ENCODE measurements at places on chromosomes 6 and 20. TPM values are rescaled to one million over a fixed set of nuclear protein-coding genes. Genes with fewer than 3 reads are reported as not detected.
A peak's percentile ranks its signal among the peaks of the same experiment; 100 is the strongest.

DNA sequence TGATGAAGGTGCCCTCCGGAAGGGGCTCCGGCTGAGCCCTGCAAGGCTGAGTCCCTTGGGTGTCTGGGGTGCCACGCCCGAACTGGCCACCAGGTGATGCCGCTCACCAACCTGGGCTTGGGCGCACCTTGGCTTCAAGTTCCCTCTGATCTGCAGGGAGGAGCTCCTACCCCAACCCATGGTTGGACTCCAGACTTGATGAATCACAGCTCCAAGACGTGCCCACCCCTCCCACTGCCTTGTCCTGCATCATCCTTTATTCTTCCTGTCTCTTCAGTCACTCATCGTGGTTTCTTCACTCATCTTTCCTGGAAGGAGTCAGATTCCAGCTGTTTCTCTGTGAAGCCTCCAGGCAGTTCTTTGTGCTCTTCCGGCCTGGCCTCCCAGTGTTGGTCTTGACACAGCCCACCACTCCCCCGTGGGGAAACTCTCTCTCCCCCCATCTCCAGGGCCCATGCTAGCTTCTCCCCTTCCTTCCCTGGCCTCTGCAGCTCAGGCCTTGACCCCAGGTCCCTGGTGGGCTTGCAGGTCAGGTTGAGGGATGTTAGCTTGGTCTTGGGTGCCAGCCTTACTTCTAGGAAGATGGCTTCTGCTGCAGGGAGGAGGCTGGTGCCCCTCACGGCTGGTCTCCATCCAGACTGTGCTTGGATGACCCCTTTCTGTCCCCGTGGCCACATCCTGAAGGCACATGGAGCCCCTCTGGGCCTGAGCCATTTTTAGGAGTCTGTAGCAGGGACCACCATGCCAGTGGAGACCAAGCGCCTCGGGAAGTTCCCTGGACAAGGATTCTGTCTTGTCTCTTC is 2.6 kb upstream of the ZBP1 start:
- H3K27ac ChIP-seq: no peak overlapping the region
- no peak overlapping the region for H3K4me3 ChIP-seq
- DNase-seq: peak; percentile 70
- H3K4me1 ChIP-seq: peaks cover 75% of the 10 kb centered on the region

DNA sequence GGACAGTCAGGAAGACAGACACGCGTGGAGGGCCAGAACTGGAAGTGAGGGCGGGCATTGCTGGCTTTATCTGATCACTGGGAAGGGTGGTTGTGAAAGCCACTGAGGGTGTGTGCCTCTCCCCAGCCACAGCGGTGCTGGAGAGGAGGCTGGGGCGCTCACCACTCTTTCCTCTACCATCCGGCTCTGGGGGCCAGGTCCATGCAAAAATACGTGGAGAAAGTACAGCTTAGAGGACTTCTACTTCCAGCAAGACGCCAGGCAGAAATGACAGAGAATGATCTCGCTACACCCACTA is 148.8 kb upstream of the RPS6KA2 start:
- H3K4me3 ChIP-seq: no peak overlapping the region
- no peaks in the 10 kb centered on the region for H3K4me1 ChIP-seq
- DNase-seq: no peak
- no peaks in the 10 kb centered on the region for H3K36me3 ChIP-seq
- no peaks in the 10 kb centered on the region for H3K27me3 ChIP-seq

DNA sequence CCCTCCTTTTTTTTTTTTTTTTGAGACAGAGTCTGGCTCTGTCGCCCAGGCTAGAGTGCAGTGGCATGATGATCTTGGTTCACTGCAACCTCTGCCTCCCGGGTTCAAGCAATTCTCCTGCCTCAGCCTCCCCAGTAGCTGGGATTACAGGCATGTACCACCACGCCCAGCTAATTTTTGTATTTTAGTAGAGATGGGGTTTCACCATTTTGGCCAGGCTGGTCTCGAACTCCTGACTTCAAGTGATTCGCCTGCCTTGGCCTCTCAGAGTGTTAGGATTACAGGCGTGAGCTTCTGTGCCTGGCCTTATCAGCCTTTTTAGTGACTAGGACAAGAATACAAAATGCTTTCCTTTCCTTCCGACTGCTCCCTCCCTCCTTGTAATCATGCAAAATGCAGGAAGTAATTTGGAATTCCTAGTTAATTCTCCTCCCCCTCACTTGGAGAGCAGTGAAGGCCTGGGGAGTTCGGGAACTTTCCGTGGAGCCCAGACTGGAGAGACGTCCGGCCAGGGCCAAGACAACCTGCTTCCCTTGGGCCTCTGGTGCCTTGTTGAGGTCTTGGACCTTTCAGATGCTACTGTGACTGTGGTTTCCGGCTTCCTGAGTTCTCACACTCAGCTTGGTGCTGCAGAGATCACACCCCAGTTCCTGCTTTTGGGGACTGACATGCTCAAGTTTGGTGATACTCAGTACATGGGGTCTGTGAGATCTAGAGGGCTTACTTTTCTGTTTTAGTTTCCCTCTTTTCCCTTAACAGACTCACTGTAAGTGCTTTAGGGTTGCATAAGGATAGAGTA is 3.9 kb upstream of the PHF20 start:
- DNase-seq: peak; percentile 72
- H3K27ac ChIP-seq: peak overlapping the region; percentile 98
- H3K27me3 ChIP-seq: no peaks in the 10 kb centered on the region
- H3K4me1 ChIP-seq: peaks cover 66% of the 10 kb centered on the region
- peak overlapping the region; percentile 55 for H3K4me3 ChIP-seq

GRCh38 chr6:87237804-87238203 is 82.4 kb downstream of the ZNF292 start:
- H3K4me3 ChIP-seq: no peak overlapping the region
- no peaks in the 10 kb centered on the region for H3K27me3 ChIP-seq
- no peak overlapping the region for H3K27ac ChIP-seq
- H3K36me3 ChIP-seq: peaks cover 7% of the 10 kb centered on the region

GRCh38 chr6:7144872-7145584 is 37.3 kb downstream of the RREB1 start:
- H3K4me3 ChIP-seq: no peak overlapping the region
- no peaks in the 10 kb centered on the region for H3K36me3 ChIP-seq
- H3K4me1 ChIP-seq: peaks cover 32% of the 10 kb centered on the region
- peak; percentile 42 for DNase-seq
- no peaks in the 10 kb centered on the region for H3K27me3 ChIP-seq

DNA sequence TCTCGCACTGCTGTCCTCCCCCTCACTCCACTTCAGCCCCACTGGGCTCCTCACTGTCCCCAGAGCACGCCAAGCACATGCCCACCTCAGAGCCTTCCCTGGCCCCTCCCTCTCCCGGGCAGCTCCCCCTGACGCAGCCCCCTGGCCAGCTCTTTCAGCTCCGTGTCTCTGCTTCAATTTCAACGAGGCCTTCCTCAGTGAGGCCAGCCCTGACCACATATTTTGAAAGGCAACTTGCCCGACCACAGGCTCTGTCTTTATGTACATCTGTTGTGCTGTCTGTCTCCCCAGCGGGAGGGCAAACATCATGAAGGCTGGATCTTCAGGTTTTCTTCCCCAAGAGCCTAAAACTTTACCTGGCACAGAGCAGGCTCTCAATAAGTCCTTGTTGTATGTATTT is 44.6 kb downstream of the JPH2 start:
- H3K4me1 ChIP-seq: no peaks in the 10 kb centered on the region
- H3K27me3 ChIP-seq: no peaks in the 10 kb centered on the region
- H3K4me3 ChIP-seq: no peak overlapping the region
- H3K36me3 ChIP-seq: no peaks in the 10 kb centered on the region

The TMC2 gene
- 0.15 TPM for total RNA-seq

The ZC2HC1B gene
- total RNA-seq: not detected

The LY6G5C gene
- total RNA-seq: 2.4 TPM

The RSPH9 gene
- total RNA-seq: not detected
